ENCODE measurements at places on chromosomes 7 and 10.

DNA sequence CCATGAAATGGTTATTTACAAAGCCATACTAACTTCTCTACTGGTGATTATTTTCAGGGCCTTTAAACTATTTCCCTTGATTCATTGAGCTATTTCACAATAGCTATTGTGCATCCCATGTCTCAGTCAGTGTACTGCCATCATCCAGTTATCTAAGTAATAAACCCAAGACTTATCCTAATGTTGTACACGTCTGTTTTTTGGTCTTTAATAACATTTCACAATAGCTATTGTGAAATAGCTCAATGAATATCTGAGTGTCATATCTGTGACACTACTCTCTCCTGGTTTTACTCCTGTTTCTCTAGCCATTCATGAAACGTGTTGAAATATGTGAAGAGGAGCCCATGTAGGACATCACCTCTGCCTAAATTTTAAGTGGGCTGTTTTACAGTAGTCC, 36.5 kb upstream of the TMEM140 start:
- DNase-seq, result no peak

DNA sequence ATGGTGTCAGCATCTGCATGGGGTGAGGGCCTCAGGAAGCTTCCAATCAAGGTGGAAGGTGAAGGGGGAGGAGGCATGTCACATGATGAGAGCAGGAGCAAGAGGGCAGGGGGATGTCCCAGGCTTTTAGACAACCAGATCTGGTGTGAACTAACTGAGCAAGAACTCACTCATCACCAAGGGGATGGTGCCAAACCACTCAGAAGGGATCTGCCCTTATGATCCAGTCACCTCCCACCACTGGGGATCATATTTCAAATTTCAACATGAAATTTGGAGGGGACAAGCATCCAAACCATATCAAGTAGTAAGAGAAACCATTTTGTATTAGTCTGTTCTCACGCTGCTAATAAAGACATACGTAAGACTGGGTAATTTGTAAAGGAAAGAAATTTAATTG, 33.6 kb downstream of the THNSL1 start:
- DNase-seq, result no peak

DNA sequence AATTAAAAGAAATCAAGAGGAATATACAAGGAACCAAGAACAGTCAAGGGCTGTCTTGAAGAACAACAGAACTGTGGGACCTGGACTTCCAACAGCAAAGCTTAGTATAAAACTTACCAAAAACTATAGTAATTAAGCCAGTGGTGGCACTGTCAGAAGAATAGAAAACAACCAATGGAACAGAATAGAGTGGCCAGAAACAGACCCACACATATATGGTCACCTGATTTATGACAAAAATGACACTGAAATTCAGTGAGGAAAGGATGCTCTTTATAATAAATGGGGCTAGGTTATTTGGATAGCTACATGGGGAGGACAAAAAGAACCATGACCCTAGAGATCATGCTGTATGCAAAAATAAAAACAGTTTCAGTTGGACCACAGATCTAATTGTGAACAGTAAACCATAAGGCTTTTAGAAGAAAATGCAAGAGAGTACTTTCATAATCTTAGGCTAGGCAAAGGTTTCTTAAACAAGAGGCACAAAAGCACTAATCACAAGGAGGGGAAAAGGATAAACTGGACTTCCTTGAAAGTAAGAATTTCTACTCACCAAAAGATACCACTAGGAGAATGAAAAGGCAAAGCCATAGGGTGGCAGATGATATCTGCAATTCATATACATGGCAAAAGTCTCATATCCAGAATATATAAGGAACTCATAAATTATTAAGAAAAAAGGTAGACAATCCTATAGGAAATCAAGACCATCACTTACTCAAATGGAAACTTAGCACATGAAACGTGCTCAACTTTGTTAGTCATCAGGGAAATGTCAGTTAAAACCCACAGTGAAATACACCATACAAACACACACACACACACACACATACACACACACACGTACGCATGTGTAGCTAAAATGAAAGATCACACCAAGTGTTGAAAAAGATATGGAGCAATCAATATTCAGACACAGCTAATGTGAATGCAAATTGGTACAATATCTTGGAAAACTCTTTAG, 20.8 kb downstream of the HYCC1 start:
- no peak for DNase-seq

DNA sequence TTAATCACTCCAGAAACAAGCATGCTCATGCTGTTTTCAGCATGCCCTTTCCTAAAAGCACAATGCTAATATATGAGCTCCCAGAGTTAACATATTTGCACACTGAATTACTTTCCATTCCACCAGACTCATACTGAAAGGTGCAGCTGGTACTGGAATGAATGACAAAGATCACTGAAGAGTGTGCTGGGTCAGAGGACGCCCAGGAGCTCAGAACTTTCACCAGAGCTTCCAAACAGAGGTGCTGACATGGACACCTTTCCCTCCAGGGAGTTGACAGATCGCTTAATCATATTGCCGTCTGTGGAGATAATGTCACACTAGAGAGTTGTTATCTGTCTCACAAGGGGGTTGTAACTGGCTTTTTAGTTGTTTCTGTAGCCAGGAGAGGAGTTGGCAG, 292.9 kb downstream of the LHFPL3 start:
- no peak for DNase-seq

- no peak for DNase-seq
Measured at GRCh38 chr7:155428171-155428834, 29.6 kb upstream of the EN2 start.

Data from H54 (cell line).